ENCODE measurements at places on chromosomes 4 and X.

DNA sequence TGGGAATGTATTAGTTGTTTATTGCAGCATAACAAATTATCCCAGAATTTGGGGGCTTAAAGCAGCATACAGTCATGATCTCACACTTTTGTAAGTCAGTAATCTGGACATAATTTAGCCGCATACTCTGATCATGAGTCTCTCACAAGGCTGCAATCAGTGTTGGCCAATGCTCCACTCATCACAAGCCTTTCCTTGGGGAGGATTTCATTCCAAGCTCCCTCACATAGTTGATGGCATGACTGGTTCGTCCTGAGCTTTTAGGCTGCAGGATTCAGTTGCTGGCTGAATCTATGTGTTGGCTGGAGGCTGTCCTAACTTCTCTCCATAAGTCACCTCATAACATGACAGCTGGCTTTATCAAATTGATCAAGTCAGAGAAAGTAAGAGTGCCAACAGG lies 1568.6 kb upstream of the PCDH7 start:
- DNase-seq = no peak

DNA sequence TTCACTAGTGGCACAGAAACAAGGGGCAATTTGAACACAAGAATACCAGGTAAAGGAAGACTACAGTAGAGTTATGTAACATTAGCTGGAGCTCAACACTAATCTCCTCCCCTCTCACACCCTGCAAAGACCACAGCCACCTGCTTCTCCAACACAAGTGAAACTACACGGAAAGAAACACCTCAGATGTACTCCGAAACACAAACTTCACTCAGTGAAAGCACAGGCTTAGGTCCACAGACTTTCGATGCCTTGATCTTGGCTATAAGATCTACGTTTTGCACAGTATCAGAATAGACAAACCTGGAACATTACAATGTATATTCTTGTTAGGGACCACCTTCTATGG lies 7.6 kb downstream of the ACSL1 start:
- no peak for DNase-seq

DNA sequence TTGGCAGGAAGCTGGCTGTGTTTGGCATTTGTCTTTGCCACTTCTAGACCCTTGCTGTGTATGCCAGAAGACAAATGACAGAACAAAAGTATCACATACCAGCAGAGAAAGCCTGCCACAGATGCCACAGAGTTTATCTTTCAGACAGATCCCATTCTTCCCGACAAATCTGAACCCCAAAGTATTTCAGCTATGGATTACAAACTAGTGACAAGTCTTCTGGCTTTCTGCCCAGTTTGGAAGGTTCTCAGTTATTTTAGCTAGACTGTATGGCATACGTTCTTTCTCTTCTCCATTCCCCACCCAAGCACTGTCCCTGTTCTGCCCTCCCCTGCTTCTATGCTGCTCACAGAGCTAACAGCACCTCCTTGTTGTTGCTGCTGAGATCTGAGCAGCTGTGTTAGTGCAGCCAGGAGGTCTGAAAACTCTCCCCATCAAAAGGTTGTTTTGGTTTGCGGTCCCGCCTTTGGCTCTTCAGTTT lies 236.7 kb downstream of the FRAS1 start:
- peak; percentile 97 for DNase-seq

DNA sequence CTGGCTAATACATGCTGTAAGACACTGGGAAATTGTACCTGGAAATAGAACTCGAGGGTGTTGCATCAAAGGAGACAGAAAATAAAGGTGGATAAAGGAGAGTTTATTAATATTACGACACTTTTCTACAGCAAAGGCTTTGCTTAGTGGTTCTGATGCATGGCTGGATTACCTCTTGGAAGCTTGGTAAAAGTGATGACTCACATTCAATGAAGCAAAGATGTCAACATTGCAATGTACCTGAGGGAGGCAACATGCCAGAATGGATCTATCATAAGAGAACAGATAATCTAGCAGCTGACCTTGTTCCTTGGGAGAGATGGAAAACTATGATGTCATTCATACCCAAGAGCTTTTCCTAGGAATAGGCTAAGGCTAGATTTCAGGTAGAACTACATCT lies 735.1 kb upstream of the DIAPH2 start:
- DNase-seq = no peak

GRCh38 chr4:111650146-111650545 lies 495.1 kb upstream of the FAM241A start:
- DNase-seq = no peak

- DNase-seq = no peak
These were observed 151.0 kb downstream of the DCTD start for GRCh38 chr4:182765987-182766856.

DNA sequence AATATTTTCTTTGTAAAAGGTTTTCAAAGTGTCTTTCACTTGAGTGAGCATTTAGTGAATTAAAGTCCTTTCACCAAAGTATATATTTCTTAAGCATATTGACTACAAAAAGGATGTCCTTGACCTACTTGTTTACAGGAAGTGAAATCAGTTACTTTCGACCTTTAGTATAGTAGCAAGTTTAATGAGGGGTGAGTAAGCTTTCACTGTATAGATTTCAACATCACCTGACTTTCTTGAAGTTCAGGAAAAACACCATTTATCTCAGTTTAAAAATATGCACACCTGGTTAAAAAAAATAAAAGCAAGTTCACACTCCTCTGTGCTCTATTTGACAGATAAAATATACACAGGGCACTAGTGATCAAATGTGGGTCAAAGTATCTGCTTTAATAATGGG lies 88.1 kb downstream of the CCSER1 start:
- DNase-seq = no peak

DNA sequence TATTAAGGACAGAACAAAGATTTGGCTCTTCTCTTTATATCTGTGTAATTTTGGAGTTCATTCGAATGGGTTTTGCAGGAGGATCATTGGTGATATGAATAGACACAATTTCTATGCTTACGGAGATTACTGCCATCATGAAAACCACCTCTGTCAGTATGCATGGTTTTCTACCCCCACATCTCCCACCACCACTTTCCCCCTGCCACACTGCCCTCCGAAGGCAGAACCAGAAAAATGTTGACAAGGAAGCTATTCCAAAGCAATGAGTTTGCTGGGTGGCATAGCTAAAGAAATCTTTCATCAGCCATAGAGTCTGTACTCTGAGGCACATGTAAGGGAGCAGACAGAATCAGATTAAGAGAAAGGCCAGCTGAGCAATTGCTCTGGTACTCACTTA lies 567.3 kb upstream of the ACTRT1 start:
- no peak for DNase-seq

DNA sequence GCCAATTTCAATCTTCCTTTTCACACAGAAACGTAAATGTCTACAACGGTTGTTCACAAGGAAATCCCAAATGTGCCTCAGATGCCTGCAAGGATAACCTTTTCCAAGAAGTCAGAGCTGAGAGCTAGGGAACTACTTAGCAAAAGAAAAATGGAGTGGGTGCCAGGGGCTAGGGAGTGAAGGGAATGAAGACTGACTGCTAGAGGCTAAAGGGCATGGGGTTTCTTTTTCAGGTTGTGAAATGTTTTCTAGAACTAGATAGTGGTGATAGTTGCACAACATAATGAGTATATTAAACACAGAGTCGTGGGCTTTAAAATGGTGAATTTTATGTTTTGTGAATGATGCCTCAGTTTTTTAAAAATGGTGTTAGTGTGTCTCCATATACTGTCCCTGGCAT lies 53.4 kb downstream of the CD99L2 start:
- DNase-seq = no peak

- DNase-seq = no peak
These were observed 13.0 kb downstream of the RXFP1 start for GRCh38 chr4:158534727-158535126.

DNA sequence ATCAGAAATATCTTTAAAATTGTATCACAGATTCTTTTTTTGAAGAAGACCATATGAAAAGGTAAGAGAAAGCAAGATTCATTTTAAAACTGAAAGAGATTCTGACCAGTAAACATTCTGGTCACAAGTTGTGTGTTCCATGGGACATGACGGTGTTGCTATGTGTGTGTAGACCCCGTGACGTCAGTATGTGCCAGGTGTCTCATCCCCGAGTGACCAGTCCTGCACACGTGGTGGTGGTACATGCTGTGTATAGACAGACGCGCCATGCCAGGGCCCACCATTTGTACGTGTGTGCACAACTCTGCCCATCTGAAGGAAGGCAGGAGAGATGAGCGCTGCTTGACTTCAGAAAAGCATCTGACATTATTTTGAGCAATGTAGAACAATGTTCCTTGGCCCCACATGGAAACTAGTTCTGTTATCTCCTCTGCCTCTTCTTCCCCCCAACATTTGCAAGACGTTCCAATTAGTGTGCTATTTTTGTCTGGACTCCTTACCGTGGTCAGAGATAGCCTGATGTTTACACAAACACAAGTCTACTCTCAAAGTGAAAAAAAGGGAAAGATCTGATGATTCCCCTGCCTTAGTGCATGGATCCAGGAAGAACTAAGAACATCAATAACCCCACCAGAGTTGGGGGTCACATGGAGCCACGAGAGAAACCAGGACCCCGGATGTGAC lies 51.2 kb downstream of the IRF2 start:
- no peak for DNase-seq

DNA sequence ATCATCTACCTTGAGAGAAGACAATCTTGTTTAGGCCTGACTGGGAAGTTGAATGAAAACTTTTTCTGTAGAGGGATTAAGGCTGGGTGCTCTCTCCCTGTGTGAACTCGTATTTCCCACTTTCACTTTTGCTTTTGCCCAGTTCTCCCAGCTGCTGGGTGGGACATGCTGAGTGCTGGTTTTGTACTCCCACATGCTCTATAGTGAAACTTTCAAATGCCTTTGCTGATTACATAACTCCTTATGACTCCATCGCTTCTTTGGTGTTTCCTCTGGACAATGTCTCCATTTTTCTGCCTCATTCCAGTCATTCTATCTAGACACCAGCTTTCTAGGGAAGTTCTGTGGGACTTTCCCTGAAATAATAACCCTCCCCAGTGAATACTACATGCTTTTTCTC lies 100.5 kb downstream of the CLNK start:
- no peak for DNase-seq

DNA sequence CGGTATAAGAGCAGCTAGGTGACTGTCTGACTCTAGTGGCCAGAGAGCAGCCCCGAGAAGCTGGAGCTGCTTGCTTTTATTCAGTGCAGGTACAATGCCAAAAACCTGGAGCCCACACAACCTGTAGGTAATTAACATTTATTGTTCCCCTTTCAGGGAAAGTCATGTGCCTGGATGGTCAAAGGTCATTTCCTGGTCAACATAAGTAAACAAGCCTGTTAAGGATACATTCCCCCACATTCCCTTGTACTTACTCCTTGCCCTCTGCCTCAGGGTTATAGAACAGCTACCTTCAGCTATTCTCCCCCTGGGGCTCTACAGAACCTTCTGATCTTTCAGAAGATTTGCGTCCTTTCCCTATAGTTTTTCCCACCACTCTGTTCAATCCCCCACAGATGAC lies 253.4 kb downstream of the TMA16 start:
- DNase-seq = peak; percentile 5

GRCh38 chrX:107718156-107718621 lies 57.4 kb downstream of the TSC22D3 start:
- peak; percentile 79 for DNase-seq

DNA sequence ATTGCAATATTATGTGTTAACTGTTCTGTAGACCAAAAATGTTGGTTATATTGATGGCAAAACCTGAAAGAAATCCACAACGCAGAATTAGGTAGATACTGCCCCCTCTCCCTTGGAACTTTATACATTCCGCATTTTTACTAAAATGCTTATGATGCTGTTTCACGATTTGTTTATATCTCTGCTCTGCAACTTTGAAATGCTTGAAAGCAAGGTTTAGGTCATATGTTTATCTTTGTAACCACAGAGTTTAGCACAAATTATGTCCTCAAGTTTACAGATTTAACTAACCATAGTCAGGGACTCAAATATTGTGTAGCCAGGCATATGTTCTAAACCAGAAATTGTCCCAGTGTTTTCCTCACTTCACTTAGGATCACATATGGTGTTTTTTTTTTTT lies 66.1 kb upstream of the H2AZ1 start:
- DNase-seq = no peak

- DNase-seq = peak; percentile 46
These were observed 94.9 kb upstream of the TBC1D9 start for GRCh38 chr4:140851032-140851636.

DNA sequence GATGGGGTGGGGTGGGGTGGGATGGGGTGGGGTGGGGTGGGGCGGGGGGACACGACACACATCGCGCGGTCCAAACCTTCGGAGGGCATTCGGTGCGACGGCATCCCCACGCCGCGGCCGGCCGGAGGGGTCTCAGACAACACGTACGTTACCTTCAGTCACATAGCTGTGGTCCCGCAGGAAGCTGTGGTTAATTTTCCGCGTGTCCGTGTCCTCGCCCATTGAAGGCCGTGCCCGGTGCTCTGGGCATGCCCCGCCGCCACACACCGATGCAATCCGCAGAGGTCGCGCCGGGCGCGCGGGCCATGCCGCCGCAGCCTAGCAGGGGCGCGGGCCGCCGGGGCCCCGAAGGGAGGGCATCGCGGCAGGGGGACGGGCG lies 417 bp downstream of the PPP2R2C start:
- no peak for DNase-seq

DNA sequence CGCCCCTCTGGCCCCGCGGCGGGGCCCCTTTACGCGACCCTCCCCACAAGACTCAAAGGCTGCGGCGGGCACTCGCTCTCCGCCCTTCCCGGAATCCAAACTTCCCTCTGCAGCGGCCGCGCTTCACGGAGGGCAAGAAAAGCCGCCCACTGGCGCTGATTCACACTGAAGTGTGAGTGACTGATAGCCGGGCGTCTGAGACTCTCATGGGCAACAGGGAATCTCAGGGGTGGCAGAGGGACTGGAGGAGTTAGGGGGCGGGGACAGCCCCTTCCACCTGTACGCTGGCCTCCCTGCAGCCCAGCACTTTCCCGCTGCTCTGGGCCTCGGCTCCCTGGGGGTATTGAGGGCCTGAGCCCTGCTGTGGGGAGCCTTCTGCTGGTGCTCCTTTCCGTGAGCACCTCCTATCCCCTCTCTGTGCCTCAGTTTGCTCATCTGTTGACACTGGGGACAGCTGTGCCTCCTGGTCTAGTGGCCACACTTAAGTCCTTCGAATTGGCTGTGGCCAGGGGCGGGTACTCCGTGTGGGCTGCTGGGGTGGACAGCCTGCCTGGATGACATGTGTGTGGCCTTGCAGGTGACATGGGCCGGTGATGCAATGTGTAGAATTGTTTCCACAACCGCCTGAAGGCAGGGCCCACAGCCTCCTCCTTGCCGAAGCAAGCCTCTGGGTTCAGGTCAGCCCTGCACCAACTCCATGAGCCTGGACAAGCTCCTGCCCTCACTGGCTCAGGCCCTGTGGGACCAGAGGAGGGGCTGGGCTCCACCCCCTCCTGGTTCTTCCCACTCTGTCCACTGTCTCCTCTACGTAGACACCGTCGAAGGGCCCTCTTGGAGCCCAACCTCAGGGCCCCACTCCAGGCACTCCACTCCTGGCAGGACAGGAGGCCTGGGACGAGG lies 951 bp downstream of the SH3BP2 start:
- DNase-seq = peak; percentile 21

GRCh38 chr4:46986922-46987638 lies 6.3 kb downstream of the GABRA4 start:
- DNase-seq = no peak

DNA sequence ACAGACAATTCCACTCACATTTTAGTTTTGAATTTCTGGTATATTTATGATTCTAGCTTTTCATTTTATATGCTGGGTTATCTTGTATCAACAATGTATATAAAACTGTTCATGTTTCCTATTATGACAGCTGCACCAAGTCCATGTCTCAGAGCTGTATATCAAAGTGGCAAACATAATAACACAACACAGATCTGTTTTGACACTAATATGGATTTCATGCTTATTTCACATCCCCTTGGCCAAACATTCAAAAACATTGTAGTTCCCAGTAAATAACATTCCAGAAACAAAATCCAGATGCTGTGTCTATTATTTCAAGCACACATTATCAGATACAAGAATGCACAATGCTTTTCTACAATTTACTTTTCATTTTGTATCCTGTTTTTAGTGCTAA lies 380.6 kb upstream of the MAGEB2 start:
- DNase-seq = no peak
